CD4-positive, alpha-beta T cell treated with Interleukin-4 for 1 hour (primary cell): ENCODE measurements at places on chromosomes 5 and 9.
A peak's percentile ranks its signal among the peaks of the same experiment; 100 is the strongest.

DNA sequence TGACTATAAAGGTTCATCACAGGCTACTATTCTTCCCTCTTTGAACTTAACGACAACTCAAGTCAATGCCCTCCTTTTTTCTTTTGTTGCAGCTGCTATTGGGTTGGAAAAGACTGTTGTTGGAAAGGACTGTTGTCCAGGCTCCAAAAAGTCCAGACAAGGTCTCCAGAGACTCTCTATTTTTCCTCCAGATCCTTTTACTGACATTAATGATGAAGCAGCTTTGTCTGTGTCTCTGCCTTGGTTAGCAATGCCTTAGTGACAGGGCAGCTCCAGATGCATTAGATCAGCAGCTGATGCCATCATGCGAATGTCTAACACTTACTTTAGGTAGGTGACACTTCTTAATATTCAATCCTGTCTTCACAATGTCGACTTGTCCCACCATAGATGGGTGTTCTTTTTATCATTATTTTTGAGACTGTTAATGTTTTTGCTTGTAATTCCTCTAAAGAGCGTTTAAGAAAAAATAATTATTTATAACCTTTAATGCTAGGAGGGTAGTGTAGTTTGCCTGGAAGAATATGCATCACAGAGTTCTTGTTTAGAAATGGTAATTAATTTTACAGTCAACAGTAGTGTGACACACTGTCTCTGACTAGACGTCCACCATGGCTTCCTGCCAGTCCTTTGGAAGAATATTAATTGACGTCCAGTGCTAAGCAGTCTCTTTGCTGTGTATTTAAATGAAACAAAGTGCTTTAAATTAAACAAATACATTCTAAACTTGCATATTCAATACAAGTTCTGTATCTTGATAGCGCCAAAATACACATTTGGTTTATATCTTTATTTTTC is 492.2 kb downstream of the NR2F1-AS1 start:
- no peak for DNase-seq

- DNase-seq, result no peak
Observed at GRCh38 chr5:76927961-76928360, 24.9 kb upstream of the CRHBP start.

- DNase-seq, result peak; percentile 95
Observed at GRCh38 chr9:133133681-133134387, 12.8 kb upstream of the RALGDS start.

- no peak for DNase-seq
Observed at GRCh38 chr9:137606005-137606621, 627 bp downstream of the ARRDC1 start.

DNA sequence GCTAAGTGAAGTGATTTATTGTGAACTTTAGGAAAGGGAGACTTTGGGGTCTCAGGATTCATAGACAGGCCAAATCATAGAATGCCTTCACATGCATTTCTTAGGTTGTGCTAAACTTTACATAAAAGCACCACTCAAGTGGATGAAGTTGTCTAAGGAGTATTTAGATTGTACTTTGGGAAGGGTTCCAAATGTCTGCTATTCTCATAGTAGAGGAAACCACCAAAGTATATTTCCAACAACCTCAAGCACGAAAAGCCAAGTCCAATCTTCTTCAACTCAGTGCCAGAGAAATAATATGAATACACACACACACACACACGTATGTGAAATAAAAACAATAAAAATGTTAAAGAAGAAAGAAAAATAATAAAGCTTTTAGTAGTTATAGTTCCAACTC is 41.8 kb downstream of the ENC1 start:
- no peak for DNase-seq

DNA sequence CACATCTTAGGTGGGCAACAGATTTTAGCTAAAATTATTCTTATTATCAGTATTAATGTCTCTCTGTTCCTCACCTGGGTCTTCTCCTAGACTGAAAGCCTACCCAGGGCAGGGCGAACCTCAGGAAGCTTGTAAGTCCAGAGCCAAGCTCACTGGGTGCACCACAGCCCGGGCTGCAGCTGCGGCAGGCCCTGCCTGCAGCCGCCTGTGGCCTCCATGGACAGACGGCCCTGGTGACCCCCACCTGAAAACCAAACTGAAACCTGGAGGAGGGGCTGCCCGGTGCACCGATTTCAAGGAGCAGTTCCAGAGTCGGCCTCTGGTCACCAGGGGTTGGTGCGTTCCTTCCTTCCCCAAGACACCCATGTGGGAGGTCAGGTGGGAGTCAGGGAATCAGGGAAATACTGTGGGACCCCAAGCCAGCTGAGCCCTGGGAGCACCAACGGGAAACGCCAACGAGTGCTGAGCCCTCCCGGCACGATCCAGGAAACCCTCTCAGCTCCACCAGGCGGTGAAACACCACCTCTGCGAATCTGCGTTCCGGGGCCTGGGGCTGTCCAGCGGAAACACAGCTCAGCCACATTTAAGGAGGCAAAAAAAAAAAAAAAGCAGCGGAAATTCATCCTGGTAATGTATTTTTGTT is 68.6 kb upstream of the PPP1R26 start:
- no peak for DNase-seq

DNA sequence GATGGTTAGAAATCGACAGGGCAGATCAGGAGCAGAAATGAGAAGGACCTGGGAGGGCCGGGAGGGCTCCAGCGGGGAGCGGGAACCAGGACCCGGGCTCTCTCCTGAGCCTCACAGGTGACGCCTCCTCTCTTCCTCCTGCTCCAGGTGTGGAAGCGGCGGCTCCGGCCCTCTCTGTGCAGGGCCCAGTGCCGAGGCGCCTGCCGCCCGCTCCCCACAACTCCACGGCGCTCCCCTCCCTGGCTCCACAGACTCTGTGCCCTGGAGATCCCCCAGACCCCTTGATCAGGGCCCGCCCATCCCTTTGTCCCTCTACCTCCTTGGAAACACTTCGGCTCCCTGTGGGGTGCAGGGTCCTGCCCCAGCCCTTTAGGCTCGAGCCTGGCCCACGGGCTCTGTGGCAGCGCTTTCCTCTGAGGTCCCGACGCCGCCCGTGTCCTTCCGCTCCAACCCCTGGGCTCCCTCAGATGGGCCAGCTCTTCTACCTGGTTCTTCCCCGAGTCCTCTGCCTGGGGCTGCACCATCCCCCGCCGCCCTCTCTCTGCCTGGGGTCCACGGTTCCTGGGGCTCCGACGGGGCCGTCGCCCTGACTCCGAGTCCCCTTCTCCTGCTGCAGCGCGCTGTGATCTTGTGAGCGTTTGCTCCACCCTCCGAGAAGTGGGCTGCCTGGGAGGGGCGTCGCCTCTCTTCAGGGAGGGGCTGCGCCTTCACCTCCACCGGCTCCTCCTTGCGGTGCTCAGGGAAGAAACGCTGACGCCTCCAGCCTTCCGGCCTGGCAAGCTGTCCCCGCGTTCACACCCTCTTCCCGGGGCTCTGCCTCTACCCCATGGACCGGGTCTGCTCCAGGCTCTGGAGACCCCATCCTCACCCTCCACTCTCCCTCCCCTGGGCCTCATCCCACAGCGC is 22.4 kb upstream of the SLC6A3 start:
- DNase-seq, result no peak
